Activated CD4-positive, alpha-beta T cell treated with anti-CD3 and anti-CD28 coated beads for 4 hours (primary cell): ENCODE measurements at places on chromosomes 1 and 21.

- no peak for DNase-seq
Measured at GRCh38 chr1:182249201-182249676, 142.4 kb downstream of the GLUL start.

DNA sequence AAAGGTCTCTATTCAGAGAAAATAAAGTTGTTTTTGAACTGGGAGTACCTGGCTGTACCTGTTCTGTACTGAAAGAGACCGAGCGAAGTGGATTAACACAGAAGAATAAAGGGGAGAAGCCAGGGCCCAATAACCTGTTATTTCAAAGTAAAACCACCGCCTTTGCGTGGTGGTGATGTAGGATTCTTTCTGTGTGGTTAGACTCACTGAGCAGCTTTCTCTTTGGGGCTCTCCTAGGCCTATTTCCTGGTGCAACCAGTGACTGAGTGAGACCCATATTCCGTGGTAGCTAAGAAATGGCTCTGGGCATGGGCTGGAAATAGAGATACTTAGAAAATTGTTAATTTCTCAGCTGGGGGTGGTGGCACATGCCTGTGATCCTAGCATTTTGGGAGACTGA is 99.9 kb downstream of the XCL2 start:
- DNase-seq = peak; percentile 8

DNA sequence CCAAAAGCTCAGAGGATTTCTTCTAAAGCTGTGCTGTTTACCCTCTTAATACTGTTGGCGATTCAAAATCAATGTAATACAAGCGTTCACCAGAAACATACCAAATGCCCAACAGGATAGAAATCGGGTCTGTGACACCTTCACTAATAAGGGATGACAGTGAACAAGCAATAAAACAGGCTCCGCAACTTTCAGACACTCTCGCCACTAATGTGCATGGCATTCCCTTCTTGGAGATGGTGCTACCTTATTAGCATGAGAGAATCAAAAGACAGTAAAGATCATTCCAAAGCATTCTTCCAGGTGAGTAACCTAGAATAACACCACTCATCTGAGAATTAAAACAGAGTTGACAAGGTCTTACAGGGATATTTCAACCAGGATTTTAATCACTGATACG is 367.1 kb downstream of the TTLL7 start:
- DNase-seq = no peak

DNA sequence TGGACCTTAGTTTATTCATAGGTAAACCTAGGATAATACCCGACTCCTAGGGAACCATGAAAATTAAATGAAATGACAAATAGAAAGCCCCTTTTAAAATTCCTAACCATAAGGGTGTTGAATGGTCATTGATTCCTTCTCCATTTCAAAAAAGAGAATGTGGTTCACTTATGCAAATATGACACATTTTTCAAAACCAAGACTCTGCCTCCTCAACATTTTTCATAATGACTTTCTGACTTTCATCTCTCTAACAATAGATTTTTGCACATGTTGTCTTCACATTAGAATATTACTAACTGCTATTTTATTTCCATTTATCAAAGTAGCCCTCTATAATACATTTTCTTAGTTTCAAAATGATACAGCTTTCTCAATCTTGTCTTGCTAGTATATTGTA is 169.1 kb downstream of the NTNG1 start:
- DNase-seq = no peak

GRCh38 chr1:231217056-231217455 is 24.0 kb upstream of the GNPAT start:
- no peak for DNase-seq

- DNase-seq = no peak
Measured at GRCh38 chr1:242738702-242739645, 214.5 kb upstream of the PLD5 start.

DNA sequence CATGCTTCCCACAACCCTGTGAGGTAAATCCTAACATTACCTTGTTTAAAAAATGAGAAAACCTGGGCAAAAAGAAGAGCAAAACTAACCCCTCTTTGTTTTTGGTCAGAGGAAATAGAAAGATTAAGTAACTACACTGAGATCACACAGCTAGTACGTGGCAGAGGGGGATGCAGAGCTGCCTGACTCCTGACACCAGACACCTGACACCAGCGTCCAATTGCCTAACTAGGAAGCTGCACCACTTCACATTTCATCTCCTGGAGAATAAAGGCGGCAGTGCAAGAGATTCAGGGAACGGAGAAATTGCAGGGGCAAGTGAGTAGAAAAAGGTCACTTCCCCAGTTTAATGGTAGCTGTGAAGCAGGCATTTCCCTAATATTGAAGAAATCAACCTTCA is 229.3 kb upstream of the PTBP2 start:
- DNase-seq = no peak
